ENCODE measurements at places on chromosomes 5 and 9.

DNA sequence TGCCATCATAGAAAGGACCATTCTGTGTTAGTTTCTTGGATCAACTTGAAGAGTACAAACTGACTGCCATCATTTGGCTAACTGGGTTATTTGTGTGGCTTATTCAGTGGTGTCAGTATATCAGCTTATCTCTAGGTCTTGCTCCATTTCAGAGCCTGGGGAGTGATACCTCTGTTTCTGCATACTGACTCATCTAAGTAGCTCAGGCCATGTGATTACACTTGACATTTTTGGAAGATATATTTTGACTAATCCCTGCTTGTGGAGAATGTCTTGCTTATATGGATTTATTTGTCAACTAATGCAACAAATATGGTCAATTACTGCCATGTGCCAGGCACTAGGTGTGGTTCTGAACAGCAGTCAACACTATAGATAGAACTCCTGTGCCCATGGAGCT is 311.7 kb downstream of the YTHDC2 start:
- DNase-seq = no peak

DNA sequence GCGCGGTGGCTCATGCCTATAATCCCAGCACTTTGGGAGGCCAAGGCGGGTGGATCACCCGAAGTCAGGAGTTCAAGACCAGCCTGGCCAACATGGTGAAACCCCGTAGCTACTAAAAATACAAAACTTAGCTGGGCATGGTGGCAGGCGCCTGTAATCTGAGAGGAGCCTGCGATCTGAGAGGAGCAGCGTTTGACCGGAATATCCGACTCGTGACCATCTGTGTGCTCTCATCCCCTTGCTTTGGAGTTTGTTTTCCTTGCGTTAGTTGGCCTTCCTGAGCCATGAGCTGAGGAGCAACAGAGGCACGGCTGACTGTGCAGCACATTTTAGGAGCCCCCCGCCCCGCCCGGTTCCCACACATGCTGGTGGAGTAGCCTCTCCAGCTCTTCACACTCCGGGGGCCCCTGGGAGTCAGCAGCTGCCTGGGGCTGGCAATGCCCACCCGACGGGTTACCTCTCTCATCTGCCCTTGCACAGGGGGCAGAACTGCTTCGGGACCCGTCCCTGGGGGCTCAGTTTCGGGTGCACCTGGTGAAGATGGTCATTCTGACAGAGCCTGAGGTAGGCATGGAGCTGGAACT is 3.0 kb downstream of the ADAMTS13 start:
- DNase-seq = no peak

GRCh38 chr9:27291292-27291691 is 5.7 kb downstream of the EQTN start:
- no peak for DNase-seq

GRCh38 chr5:89866410-89866809 is 543.1 kb downstream of the CETN3 start:
- no peak for DNase-seq

DNA sequence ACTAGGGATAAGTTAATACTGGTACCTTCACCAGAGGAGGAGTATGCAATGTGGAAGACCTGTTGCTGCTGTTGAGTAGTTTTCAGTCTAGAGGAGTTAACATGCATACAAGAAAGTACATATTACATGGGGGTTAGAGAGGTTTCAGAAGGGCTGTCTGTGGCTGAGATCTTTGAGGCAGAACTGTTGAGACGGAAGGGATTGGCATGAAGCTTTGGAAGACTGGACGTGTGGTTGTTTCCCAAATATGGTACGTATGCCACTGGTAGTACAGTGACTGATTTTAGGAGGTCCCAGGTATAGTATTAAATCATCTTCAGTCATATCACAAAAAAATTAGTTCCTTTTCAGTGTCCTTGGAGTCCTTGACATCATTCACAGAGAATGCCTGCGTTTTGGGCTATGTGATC is 17.6 kb downstream of the TNFAIP8 start:
- no peak for DNase-seq

DNA sequence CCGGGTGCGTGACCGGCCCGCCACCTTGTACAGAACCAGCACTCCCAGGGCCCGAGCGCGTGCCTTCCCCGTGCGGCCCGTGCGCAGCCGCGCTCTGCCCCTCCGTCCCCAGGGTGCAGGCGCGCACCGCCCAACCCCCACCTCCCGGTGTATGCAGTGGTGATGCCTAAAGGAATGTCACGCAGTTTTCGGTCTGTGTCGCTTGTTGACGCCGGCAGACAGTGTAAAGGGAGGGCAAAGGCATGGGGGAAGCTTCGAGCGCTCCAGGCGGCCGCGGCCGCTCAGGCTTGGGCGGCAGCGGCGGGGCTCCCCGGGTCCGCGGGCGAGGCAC is 1.3 kb downstream of the LRRC26 start:
- DNase-seq = no peak

- DNase-seq = no peak
Observed at GRCh38 chr5:30596495-30597064, 596.9 kb upstream of the CDH6 start.

DNA sequence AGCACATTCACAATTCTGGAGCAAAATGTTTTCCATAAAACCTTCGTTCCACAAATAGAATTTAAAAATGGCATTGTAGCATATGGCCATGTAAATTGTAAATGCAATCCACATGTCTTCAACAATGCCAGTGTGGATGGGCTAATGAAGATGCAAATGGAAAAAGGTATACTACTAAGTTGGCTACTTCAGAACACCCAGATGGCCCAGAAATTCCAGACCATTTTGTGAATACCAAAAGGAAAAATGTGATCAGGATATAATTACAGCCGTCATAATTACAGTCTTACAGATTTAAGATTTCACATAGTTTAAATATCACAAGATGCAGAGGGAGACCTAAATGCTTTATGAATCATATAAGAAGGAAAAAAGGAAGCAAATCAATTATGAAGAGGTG is 117.2 kb downstream of the TSSK1B start:
- DNase-seq = no peak

Measured in NK-92 treated with Interleukin-12 subunit alpha and Interleukin-12 subunit beta, amount 100 ng/mL, for 24 hours (cell line).